ENCODE measurements at places on chromosomes 3 and 15.

- no peak for DNase-seq
Observed at GRCh38 chr15:74399511-74400312, 32.3 kb upstream of the CYP11A1 start.

GRCh38 chr3:13025090-13025489, 48.1 kb downstream of the IQSEC1 start:
- no peak for DNase-seq

GRCh38 chr3:29415482-29416223, 134.8 kb downstream of the RBMS3 start:
- DNase-seq = no peak

DNA sequence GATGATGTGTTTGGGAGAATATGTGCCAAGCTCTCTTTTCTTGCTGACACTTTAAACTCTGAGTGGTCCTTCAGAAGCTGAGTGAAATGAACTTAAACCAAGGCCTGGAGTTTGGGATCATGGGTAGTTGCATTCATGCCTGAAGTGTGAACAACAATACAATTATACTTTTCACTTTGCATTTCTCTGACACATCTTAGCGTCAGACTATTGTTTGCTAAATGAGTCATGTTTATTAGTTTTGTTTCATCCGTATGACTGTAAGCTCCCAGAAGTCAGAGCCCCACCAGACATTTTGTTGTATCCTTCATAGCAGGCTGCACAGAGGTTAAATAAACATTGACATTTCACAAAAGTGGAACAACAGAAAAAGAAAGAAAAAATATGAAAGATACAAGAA, 542.6 kb downstream of the TUSC7 start:
- DNase-seq = no peak

DNA sequence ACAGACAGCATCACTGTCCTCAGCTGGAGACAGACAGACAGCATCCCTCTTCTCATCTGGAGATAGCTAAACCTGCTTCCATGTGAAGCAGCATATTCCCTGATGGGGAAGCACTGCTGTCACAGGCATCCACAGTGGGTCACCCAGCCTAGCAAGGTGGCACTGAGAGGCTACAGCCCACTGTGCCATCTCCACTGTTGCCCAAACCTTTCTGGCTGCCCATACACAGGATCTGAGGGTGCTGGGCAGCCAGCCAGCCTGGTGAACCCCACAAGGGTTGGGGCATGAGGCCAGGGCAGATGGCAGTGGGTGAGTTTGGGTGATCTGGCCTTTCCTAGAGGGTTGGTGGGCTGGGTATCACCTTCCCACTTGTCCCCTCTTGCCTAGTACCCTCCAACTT, 11.7 kb downstream of the CHST13 start:
- DNase-seq = no peak

DNA sequence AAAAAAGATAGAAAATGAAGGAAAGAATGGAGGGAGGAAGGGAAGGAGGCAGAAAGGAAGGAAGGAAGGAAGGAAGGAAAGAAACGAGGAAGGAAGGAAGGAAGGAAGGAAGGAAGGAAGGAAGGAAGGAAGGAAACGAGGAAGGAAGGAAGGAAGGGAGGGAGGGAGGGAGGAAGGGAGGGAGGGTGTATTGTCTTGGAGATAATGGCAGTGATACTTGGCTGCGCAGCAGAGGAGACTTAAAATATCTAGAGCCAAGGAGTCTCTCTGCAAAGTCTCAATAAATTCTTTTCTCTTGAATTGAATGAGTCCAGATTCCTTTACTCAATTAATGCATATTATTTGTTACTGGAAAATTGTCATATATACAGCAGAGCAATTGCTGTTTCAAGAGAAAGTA, 1059.7 kb downstream of the ZPLD1 start:
- DNase-seq = no peak

GRCh38 chr3:23396746-23397145, 193.6 kb downstream of the UBE2E2 start:
- DNase-seq = no peak

DNA sequence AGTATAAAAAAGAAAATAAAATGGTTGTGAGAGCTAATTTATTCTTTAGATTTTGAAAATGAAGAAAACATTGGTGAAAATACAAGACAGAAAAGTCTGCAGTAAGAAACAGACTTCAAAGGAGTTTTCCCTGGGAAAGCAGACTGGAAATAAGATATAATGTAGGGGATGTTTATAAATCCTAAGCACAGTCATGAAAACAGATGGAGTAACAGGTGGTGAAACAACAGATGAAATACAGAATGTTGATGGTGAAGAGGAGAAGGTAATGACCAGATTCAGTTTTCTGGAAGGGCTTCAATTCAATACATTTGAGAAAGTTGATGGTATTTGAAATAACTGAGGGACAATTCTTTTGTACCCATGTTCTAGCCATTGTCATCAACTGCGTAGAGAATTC, 353.9 kb downstream of the CHL1 start:
- no peak for DNase-seq

DNA sequence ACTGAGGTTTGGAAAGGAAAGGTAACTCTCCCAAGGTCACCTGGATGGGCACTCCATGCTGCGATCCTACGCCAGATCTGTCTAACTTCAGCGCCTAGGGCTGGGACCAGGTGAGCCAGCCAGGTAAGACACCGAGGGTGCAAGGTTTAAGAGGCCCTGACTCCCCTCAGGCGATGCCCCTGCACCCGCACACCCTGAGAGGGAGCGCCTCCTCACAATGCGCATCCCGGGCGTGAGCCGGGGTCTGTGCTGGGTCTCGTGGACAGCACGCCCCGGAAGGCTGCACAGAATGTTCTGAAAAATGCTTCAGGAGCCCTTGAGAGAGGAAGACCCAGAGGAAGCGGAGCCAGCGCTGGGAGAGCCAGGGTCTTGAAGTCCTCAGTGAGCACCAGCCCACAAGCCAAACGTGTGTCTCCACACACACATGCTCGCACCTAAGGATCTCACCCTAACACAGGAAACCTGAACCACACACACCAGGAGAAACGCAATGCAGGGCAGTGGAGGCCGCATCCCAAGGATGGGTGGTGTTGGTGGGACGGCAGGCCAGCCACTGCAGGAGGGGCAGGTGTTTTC, 142.0 kb downstream of the ADAMTS17 start:
- DNase-seq = no peak

DNA sequence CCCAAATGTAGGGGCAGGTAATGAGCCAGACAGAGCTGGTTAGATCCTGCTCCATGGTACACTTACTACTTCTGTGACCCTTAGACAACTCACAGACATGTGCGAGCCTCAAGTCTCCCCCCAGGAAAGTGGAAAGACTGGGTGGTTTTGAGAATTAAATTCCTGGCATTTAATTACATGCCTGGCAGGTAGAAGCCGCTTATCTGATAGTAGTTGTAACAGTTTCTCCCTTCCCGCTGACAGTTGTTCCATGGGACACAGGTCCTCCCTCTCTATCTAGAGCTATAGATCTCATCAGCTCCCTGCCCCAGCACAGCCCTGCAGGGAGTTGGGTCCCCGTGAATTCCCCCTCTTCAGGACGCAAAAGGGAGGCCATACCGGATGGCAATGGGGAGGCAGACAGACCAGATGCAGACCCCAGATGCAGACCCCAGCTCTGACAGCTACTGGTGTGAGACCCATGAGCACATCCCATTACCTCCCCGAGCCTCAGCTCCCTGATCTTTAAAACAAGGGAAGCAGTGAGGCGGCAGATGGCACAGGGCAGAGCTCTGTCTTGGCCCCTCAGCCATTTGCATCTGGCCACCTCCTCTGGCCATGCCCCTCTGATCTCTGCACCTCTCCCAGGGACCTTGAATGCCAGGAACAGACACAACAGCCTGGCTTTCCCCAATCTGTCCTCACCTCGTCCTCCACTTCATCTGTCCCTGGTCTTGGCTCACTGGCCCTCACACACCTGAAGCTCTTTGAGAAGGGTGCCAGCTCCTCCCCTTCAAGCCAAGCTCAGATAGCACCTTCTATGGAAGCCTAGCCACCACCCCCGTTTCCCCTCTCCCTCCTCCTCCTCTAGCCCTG, 34.1 kb upstream of the NR2C2 start:
- DNase-seq = no peak

DNA sequence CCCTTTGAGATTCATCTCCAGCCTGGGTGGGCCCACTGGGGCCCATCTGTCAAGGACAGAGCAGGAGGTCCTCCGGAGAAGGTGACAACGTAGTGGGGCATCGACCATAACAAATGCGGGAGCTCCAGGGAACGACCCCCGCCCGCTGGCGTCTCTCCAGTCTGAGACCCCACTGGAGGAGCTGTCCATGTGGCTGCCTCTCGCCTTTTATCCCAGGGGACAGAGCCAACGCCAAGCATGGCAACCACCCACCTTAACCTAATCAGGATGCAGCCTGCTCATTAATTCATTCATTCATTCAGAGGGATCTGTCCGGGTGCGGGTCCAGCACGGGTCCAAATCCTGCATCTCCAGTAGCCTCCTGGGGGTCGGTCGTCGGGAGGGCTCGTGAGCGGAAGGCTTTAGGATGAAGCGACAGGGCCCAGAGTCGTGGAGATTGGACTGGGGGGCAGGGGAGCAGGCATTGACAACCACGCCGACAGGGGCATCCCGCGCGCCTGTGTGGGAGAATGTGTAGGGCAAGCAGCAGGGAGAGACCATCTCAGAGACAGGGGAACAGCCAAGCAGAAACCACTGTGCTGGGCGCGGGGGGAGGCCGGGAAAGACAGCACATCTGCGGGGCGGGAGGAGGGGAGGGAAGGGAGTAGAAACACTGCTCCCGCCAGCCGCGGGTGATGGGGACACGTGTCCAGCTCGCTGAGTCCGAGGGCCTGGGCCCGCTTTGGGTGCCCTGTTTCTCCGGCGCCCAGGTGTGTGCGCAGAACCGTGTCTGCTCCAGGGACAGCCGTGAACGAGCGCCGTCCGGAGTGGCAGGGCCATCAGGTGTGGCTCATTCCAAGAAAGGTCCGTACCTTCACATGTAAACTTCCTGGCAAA, 1.9 kb downstream of the PIGZ start:
- DNase-seq = no peak

All from OCI-M1 (cell line).